ENCODE measurements at places on chromosomes 7 and 10.

DNA sequence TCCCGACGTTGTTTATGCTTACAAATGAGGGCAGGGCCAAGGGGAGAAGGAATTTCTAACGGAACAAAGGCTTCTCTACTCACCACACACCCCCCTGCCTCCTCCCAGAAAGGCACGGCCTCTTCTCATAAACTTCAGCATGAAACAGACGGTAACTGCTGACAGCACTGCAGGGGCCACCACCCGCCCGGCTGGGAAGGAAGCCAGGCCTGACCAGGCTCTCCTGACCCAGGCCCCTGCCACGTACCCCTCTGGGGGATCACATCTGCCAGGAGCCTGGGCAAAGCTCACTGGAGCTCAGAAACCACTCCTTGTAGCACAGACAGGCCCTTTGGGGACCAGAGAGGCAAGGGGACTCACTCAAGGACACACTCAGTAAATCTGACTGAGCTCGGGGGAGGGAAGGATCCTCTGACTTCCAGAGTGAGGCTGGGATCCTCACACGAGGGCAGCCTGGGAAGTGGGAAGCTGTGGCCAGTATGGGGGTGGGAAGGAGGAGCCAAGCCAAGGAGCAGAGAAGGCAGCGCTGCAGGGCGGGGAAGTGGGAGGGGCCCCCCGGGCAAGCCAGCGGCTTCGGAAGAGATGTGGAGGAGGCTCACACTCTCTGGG, 46.1 kb downstream of the ZCCHC24 start:
- no peak for DNase-seq

- no peak for DNase-seq
Observed at GRCh38 chr10:718143-718700, 28.8 kb upstream of the DIP2C start.

DNA sequence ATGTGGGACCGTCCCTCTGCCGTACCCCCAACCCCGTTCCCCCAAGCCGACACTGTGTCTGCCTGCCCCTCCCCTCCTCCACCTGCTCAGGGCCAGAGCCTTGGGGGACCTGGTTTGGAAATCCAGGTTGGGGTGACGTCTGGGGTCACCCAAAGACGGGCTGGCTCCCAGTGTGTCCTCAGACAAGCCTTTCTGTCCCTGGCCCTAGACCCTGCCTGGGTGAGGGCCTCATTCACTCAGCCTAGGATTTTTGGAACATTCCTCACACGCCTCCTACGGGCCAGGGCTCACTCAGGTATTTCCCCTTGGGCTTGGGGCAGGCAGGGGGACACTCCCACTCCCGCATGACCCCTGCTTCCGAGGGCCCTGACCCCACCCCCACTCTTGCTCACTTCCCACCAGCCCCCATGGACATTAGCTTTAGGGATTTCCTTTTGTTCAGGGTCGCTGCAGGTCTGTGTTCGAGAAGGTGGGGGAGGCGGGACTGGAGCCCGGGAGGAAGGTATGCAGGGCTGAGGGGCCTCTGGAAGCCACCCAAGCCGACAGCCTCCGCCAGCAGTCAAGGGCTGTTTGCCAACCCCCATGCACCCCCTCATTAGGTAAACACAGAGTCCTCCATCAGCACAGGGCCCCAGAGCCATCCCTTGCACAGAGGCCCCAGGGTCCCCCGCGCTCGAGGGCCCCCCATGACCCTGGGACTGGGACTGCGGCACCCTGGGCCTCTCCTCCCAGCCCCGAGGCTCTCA, 35.1 kb downstream of the PDGFA start:
- DNase-seq, result no peak

DNA sequence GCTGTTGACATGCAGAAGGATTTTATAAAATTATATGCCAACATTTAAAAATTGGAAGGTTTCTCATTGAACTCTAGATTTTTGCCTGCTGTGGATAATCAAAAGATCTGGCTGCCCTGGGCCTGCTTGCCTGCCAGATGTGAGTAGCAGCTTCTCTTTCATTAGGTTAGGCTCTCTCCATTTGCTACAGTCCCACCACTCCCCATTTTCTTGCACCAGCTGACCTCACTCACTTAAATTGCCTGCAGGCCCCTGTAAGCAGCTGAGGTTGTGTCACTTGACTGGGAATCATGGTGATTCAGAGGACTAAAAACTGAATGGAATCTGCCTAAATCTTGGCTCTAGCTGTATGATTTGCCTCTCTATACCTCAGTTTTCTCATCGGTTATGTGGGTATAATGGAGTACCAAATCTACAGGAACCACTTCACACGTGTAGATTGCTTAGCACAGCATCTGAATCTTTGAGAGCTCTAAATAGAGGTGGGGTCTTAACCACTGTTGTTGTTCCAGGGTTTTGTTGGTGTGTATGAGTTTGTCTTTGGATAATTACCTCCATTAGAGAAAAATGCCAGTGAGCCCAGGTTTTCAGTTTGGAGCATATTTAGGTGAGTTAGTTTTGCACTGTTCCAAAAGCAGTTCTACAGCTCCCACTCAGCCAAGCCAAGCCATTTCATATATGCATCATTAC, 18.6 kb upstream of the RAPGEF5 start:
- DNase-seq, result no peak
